ENCODE measurements at places on chromosomes 13 and 19. TPM values are rescaled to one million over a fixed set of nuclear protein-coding genes. Genes with fewer than 3 reads are reported as not detected.

LRFN3 gene
- 40.6 TPM for total RNA-seq

PLK5 gene
- 0.69 TPM for total RNA-seq

PRRG2 gene
- 0.29 TPM for total RNA-seq

GARIN5A gene
- total RNA-seq, result 5.2 TPM

KLK12 gene
- 0.66 TPM for total RNA-seq

PDE4A gene
- 5.7 TPM for total RNA-seq

VSTM1 gene
- total RNA-seq, result not detected

CGB3 gene
- total RNA-seq, result not detected

MEIOSIN gene
- total RNA-seq, result not detected

SHISA2 gene
- total RNA-seq, result 34.1 TPM

RUBCNL gene
- 1.9 TPM for total RNA-seq

UBAC2 gene
- 33.3 TPM for total RNA-seq

C19orf18 gene
- total RNA-seq, result 1.6 TPM

MCOLN1 gene
- total RNA-seq, result 39.8 TPM

TTYH1 gene
- 2.9 TPM for total RNA-seq

CCDC70 gene
- total RNA-seq, result not detected

FOSB gene
- not detected for total RNA-seq

TMEM272 gene
- total RNA-seq, result 0.59 TPM

CEACAM4 gene
- total RNA-seq, result not detected

FUT6 gene
- not detected for total RNA-seq

FFAR2 gene
- not detected for total RNA-seq

PNMA8A gene
- total RNA-seq, result 14.1 TPM

ANKLE1 gene
- 9.3 TPM for total RNA-seq

CYP2S1 gene
- 6.0 TPM for total RNA-seq

CCDC9 gene
- 16.8 TPM for total RNA-seq

LGALS14 gene
- not detected for total RNA-seq

KCNN4 gene
- 0.44 TPM for total RNA-seq

ZNF100 gene
- total RNA-seq, result 29.0 TPM

TNFAIP8L1 gene
- 23.6 TPM for total RNA-seq

KLF5 gene
- 0.34 TPM for total RNA-seq

PCDH20 gene
- 0.64 TPM for total RNA-seq
